Epithelial cell of umbilical artery (primary cell): ENCODE measurements at places on chromosomes 7 and 10. TPM values are rescaled to one million over a fixed set of nuclear protein-coding genes. Genes with fewer than 3 reads are reported as not detected.

The PLEKHS1 gene
- total RNA-seq = not detected in 2 replicates

The METTL2B gene
- total RNA-seq = 36.7 and 51.5 TPM in 2 replicates

The FFAR4 gene
- total RNA-seq = not detected in 2 replicates

The EFCAB10 gene
- 0.32 TPM in 1 of 2 replicates, not detected in the other for total RNA-seq

The ANKMY2 gene
- 10.4 and 16.0 TPM in 2 replicates for total RNA-seq

The NPSR1 gene
- not detected in 2 replicates for total RNA-seq

The SLC18A3 gene
- not detected in 2 replicates for total RNA-seq

The ATG9B gene
- not detected in 2 replicates for total RNA-seq

The SNX13 gene
- total RNA-seq = 29.6 and 39.7 TPM in 2 replicates

The CCDC7 gene
- total RNA-seq = 2.9 and 13.4 TPM in 2 replicates

The ADAM12 gene
- total RNA-seq = 0.91 and 0.97 TPM in 2 replicates

The CALML3 gene
- total RNA-seq = not detected in 2 replicates

The OPN4 gene
- not detected in 2 replicates for total RNA-seq
